ENCODE measurements at places on chromosomes 2 and 18.

- DNase-seq: no peak
Measured at GRCh38 chr2:102585847-102586404, 33.4 kb upstream of the SLC9A2 start.

DNA sequence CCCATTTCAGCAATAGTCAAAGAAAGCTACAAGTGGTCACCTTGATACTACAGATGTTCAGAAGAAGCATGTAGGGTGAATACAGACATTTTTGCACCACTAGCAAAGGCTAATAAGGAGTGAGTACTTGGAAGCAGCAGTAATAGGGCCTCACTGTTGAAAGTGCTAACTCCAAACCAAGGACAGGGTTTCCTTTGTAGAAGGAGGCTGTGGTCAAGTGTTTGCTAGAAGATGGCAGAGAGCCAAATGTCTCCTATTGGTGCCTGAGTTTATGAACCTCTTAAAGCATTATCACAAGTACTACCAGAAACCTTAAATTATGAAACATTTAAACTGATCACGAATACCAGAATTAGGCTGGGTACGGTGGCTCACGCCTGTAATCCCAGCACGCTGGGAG, 308.1 kb downstream of the ZEB2 start:
- no peak for DNase-seq

GRCh38 chr2:156064540-156064939, 268.0 kb downstream of the NR4A2 start:
- DNase-seq: no peak

- no peak for DNase-seq
Measured at GRCh38 chr2:216039918-216040317, 26.6 kb upstream of the MREG start.

GRCh38 chr2:11373096-11373495, 28.7 kb upstream of the ROCK2 start:
- no peak for DNase-seq

DNA sequence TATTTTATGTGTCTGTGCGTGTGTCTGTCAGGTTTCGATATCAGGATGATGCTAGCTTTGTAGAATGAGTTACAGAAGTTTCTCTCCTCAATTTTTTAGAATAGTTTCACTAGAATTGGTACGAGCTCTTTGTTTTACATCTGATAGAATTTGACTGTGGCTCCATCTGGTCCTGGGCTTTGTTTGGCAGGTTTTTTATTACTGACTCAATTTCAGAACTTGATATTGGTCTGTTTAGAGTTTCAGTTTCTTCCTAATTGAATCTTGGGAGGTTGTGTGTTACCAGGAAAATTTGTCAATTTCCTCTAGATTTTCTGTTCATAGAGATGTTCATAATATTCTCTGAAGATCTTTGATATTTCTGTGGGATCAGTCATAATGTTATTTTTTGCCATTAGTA, 289.4 kb upstream of the COL3A1 start:
- no peak for DNase-seq

GRCh38 chr18:21433436-21433835, 167.1 kb downstream of the ESCO1 start:
- DNase-seq: no peak

GRCh38 chr18:36601316-36601715, 227.5 kb downstream of the TPGS2 start:
- no peak for DNase-seq
